ENCODE measurements at places on chromosomes 16 and 17.

DNA sequence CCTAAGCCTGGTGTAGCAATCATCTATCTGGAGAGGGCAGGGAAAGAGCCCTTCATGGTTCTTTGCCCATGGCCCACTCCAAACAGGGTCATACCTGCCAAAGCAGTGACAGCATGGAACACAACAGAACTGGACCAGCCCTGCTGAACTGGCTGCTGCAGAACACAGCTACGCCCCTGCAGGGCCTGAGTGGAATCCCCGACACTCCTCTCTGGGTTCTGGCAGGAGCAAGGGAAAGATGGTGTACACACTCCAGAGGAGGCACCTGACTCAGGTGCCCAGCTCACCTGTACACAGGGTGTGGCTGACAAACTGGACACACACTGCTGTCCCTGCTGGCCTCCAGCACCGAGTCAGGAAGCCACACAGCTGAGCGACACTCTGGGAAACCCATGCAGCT lies 19.8 kb downstream of the MIEF2 start:
- DNase-seq: no peak

GRCh38 chr17:82889496-82890338 lies 49.9 kb upstream of the ZNF750 start:
- no peak for DNase-seq

DNA sequence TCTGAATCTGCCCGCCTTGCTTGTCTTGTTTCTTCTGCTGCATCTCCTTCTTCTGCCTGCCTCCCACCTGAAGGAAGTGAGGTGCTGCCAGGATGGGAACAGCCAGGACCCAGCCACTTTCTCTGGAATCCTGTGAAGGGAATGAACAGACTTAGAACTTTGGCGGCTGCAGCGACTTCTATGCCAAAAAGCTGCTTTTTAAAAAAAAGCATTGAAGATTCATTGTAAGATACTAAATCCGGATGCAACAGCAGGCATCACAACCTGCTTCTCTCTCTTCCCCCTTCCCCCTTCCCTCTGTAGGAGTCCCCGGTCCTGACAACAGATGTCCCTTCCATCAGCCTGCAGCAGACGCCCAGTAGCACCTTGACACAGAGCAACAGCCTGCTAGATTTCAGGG lies 176.3 kb downstream of the HS3ST4 start:
- DNase-seq: no peak

- no peak for DNase-seq
Measured at GRCh38 chr16:61382435-61382834, 653.8 kb downstream of the CDH8 start.

DNA sequence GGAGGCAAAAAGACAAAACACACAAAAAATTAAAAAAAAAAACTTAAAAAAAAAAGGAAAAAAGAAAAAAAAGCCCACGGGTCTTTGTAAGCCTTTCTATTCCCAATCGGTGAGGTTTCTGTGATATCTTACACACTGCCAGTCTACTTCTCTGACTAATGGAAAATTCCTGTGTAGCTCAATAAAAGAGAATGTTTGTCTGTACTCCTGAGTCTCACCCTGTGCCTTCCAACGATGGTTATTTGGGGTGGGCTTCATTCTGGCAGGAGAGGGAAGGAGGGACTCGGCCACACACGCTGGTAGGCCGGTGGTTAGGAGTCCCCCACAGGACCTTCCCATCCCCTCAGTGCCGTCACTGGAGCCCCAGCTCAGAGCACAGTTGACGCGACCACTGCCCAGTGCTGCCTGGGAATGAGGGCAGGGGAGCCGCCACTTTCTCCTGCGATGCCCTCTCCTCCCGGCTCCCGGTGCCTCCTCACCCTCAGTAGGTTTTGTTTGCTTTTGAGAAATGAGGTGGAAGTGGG lies 68.0 kb downstream of the AMFR start:
- no peak for DNase-seq

- DNase-seq: peak; percentile 31
Measured at GRCh38 chr16:23505180-23505665, 5.1 kb downstream of the GGA2 start.

- DNase-seq: peak; percentile 85
Measured at GRCh38 chr16:12062343-12063003, 85.9 kb downstream of the SNX29 start.

Data from RCC 7860 (cell line).